Stimulated activated CD4-positive, alpha-beta T cell treated with anti-CD3 and anti-CD28 coated beads, Interleukin-15, amount 100 ng/mL, for 48 hours (primary cell): ENCODE measurements at places on chromosomes 12 and 14.

DNA sequence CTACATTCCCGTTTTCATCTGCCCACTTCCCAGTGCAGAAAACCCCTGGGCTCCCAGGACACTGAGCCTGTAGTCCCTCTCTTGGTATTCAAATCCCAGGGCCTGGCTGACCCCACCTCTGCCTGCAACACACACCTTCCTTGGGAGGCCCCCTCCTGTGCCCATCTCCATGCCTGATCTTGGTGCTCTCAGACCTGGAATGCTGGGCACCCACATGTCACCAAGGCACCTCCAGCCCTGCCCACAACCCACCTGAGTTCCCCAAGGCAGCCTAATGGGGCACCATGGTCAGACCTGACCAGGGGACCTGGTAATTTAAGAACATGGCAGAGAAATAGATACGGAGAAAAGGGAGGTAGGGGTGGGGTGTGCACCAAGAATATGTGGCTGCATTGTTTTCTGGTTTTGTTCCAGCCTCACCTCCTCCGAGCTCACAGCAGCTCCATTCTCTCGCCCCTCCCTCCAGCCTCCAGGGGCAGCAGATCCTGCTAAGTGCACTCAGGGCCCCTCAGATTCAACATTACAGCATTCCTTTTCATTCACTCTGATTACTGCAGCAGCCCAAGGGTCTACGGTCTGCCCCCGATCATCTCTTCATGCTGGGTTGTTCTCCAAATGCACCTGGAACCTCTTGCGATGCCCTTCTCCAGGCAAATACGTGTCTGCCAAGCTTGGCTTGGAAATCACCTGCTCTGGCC is 9.2 kb upstream of the HSP90AA1 start:
- DNase-seq: no peak

DNA sequence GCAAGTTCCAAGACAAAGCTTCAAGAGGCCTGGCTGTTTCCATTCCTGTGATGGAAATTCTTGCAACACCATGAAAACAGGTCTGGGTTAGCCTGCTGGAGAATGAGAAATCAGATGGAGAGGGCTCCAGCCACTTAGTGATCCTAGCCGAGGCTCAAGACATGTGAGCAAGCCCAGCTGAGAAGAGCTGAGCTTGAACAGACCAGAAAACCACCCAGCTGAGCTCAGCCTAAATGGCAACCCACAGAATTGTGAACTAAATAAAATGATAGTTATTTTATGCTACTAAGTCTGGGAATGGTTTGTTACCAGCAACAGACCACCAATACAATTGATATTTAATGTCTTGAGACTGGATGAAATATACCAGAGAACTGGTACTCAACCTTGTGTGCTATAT is 494.5 kb downstream of the RMST start:
- no peak for DNase-seq

- DNase-seq: no peak
Observed at GRCh38 chr12:77949943-77950342, 119.2 kb downstream of the NAV3 start.

DNA sequence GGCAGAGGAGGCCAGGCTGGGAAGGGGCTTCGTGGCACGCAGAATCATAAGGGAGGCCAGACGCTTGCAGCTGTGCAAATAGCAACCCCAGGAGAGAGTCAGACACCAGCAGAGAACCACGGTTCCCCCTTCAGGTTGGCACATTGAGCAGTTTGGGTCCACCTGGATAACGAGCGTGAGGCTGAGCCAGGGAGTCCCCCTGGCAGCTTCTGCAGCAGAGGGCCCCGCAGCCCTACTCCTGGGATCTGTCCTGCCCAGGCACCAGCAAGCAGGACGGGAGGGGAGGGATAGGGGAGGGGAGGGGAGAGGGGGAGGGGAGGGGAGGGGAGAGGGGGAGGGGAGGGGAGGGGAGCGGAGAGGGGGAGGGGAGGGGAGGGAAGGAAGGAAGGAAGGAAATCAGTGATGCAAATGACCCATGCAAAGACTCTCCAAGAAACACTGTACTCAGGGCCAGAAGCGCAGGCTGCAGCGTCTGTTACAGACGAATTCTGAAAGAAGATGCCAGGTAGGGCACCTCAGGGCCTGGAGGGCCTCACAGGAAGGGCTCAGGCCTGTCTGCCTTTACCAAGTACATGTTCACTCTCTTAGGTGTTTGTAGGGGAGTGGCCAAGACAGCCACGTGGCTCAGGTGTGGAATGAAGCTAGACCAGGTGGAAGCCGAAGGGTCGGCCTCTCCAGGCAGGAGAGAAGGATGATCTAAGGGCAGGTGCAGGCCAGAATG is 32.3 kb upstream of the MMP17 start:
- DNase-seq: no peak

DNA sequence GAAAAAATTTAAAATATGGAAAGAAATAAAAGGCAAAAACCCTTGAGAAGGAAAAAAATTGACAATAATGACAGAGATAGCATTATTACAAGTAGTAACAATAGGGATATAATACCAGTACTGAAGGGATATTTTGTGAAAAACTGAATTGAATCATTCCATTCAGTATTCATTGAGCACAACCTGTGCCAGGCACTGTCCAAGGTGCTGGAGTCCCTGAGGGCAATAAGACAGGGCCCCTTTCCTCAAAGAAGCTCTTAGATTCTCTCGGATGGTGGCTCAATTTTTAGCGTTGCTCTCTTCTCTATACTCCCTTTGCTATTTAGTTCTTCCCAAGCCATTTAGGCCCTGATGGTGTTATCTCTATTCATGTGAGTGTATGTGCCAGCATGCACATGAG is 34.3 kb upstream of the GAS2L3 start:
- DNase-seq: no peak

GRCh38 chr12:2276288-2277033 is 223.7 kb downstream of the CACNA1C start:
- no peak for DNase-seq

DNA sequence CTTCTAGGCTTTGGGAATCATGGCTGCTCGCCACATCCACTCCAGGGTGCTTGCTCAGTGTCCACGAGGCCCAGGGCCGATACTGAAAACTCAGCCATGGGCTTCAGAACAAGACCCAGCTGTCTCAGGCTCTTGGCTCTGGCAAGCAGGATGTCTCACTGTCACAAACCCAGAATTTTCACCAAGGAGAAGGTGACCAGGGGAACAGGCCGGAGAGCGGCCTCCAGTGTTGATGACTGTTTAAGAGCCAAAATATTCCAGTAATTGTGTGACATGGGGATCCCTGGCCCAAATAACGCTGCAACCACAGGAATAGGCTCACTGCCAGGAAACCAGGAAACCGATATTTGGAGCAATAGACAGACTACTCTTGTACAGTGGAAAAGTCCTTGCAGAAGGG is 9.8 kb upstream of the SERPINA5 start:
- DNase-seq: no peak

- DNase-seq: no peak
Observed at GRCh38 chr14:77502109-77502782, 3.6 kb upstream of the ISM2 start.

GRCh38 chr14:52077256-52077979 is 8.6 kb upstream of the NID2 start:
- DNase-seq: no peak

- no peak for DNase-seq
Observed at GRCh38 chr12:78284417-78284816, 453.7 kb downstream of the NAV3 start.

GRCh38 chr12:23831739-23832138 is 117.7 kb downstream of the SOX5 start:
- no peak for DNase-seq

- no peak for DNase-seq
Observed at GRCh38 chr12:15393995-15394394, 71.7 kb downstream of the PTPRO start.

DNA sequence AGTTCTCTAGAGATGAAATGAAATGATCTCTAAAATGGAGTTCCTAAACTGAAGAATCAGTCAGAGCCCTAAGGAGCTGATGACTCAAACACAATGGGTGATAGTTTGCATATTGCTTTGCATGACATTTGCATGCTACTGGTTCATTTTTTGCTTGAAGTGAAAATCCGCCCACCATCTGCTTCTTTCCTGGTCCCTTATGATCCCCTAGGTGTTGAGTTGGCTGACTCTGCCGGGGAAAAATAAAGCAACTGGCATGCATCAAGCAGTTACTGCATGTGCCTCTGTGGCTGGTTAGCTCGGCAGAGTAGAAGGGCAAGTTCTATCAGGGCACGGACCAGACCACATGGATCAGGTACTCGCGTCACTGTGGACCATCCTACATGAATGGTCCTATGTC is 151.1 kb downstream of the PPM1H start:
- DNase-seq: no peak

DNA sequence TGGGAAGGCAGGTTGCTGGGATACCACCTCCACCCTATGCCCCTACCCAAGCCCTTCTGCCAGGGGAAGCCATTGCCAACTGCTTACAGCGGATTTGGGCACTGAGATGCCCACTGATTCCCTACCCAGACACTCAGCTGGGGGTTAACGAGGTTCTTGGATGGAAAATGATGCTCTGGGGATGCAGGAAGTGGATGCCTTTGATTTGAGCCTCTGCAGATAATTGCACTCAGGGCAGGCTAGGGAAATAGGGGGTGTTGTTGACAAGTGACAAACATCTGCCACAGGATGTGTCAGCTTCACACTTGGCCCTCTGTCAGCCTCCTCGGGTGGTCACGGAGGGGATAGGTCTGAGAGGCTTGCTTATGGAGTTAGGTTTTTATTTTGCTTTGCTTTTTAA is 57.4 kb downstream of the RPH3A start:
- DNase-seq: no peak

DNA sequence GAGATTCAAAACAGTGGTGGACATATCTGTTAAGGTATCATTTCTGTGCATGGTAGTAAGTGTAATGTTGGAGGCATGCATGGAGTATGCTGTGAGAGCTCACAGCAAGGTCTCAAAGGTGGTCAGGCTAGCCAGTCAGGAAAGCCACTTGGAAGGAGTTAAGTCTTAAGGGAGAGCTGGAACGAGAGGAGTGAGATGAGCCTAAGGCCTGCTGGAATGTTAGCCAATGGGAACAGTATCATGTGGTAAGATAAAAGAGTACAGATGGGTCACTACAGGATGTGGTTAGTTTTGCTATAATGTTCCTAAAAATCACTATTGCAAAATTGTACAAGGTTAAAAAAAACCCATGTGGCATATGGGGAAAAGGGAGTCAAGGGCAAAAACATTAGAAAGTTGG is 311.7 kb upstream of the E2F7 start:
- DNase-seq: no peak

GRCh38 chr12:56677680-56678079 is 10.4 kb downstream of the PTGES3 start:
- no peak for DNase-seq

DNA sequence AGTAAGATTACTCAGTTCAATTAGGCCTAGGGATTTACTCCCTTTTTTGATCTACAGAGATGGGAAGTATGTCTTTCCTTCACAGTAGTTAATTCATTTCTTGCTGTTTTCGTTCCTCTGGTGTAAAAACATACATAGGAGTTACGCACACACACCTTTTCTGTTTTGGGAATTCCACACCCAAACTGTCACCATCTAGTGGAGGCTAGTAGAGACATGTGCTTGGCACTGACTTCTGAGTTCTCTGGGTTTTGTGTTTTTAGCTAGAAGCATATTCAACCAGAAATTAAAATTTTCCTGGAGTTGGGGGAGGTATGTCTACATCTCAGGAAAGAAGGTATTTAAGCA is 1.4 kb downstream of the SUSD6 start:
- DNase-seq: no peak

- no peak for DNase-seq
Observed at GRCh38 chr14:102893452-102893851, 29.0 kb upstream of the AMN start.

DNA sequence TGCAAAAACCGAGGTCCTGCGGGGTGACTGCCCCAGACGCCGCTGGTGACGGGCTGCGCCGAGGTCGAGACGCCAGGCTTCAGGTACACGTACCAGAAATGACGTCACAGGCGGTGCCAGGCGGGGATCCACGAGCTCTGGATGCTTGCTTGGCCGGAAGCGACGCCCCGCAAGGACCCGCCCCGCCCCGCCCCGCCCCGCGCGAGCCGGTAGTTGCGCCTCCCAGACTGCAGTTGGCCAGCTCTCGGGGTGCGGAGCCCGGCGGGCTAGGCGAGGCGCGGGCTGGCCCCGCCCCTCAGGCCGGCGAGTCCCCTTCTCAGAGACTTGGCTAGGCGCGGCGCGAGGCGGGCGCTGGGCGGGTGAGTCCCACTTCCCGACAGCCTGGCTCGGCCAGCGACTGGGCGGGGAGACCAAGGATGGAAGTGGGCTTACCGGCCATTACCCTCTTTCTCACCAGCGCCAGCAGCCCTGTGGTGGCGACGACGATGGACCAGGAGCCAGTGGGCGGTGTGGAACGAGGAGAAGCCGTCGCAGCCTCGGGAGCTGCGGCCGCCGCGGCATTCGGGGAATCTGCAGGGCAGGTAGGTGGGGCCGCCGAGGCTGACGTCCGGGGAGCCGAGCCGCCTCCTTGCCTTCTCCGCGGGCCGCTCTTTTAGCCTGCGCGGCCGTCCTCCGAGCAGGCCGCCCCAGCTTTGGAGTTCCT is at the start of gene FAM177A1:
FAM177A1 (plus strand) TSS at position 225 of the 703 bp plus-strand sequence; CDS start at position 417, 192 bp downstream.
- DNase-seq: peak; percentile 98

DNA sequence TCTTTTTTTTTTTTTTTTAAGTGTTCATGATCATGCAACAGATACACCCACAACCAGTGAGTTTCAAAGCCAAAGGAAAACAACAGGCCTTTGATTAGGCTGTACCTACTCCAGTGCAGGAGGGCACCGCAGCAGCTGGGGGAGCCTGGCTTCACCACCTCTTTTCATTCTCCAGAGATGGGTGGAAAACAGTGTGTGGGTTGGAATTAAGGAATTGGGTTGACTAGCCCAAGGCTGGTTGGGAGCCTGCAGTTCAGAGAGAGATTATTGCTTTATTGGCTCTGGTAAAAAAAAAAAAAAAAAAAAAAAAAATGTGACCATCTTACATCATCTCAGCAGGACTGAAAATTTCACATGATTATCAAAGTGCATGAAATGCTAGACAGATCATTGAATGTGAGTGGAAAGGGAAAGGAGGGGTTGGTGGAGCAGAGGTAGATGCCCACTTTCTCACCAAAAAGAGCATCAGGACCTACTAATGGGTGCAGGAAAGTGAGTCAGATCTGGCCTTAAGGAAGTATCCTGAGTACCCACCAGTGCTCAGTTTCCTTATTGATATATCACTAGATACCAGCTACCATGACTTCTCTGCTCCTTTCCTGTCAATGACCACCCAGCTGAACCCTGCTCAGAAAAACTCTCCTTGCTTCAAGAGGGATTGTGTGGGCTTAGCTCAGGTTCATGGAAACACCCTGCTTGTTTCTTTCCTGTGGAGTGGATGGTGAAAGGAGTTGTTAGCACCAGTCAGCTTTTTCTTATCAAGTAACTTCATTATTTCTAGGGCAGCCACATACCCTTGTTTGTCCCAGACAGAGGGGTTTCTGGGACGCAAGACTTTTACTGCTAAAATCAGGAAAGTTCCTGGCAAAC is 54.8 kb upstream of the DYRK2 start:
- no peak for DNase-seq
